ENCODE measurements at places on chromosomes 16 and 17.

DNA sequence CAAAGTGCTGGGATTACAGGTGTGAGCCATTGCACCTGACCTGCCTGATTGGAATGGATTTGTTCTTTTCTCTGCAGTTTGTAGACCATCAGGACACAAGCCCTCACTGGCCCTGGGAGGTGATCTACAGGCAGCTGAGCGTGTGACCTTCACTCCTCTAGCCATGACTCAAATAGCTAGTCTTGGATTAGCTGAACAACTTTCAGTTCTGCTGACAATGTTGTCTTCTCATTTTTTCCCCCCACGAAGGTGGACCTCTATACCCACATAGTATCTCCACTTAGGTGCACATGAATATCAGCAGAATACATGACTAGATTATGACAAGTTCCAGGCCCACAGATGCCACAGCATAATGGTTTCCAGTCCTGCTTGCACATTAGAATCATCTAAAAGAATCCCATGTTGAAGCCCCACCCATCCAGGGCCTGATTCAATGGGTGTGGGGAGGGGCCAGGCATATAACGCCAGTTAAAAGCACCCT is 36.8 kb downstream of the HS3ST3B1 start:
- DNase-seq, result no peak

DNA sequence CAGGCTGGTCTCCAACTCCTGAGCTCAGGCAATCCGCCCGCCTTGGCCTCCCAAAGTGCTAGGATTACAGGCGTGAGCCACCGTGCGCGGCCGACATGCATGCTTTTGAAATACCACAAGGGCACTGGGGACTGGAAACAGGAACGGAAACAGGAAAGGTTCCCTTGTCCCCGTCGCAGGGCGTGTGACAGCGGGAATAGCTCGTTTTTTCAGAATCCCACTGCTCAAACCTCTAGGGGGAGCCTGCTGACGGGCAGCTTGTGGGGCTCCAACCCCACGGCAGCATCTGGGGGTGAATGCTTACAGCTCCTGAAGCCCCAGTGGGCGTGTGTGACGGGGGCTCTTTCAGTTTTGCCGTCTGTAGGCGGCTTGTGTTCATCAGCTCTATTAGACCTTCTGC is 18.8 kb upstream of the ASGR2 start:
- DNase-seq, result no peak

DNA sequence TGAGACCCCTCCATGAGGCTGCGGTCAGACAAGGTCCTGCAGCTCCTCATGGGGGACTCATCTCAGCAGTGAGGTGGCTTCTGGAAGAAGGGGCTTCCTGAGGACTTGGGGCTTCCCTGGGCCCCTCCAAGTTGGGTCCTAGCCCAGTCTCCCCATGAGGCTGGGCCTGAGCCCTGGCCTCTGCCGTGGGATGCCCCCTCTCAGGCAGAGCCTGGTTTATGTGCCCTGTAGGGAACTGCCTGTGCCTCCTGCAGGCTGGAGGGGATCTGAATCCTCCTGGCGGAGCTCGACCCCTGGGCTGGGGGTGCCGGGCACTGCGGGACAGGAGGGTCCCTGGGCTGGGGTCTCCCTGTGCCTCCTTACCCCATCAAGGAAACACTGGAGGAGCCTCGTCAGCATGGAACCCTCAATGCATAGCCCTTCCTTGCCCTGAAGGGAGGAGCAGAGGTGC is 45.8 kb downstream of the TNFRSF13B start:
- no peak for DNase-seq

GRCh38 chr17:75096082-75096625 is 8.4 kb downstream of the SLC16A5 start:
- DNase-seq, result no peak

- DNase-seq, result no peak
Observed at GRCh38 chr17:16971458-16972338, at the start of gene TNFRSF13B. Gene TNFRSF13B (minus strand): TSS chr17:16972118. CDS start chr17:16972075, 43 bp downstream.

GRCh38 chr17:49987681-49988441 is 7.2 kb downstream of the DLX3 start:
- DNase-seq, result peak; percentile 27

GRCh38 chr17:60602385-60602742 is 2.4 kb downstream of the PPM1D start:
- no peak for DNase-seq

DNA sequence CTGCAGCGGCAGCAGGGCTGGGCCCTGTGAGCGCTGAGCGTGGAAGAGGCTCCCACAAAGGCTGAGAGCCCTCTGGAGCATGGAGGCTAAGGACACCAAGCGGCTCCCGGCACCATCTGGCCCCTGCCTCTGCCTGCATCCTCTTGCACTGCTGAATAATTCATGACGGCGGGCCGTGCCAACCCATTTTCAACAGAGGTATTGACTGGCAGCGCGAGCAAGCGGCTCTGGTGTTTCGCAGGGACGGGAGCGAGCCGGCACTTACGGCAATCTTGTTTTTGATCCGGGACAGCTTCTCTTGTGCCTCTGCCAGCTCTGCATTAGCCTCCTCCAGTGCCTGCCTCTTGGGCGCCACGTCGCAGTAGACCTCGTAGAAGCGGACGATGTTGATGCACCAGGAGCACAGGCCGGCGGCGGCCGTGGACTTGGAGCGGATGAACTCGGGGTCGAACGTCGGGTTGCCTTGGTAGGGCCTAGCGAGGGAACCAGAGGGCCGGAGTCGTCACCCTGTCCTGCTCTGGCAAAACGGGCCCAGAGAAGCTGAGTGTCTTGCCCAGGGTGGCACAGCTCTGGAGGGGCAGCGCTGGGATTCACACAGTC is 80.4 kb downstream of the PGS1 start:
- DNase-seq, result peak; percentile 17

- DNase-seq, result no peak
Observed at GRCh38 chr17:80349151-80349651, 65.8 kb upstream of the ENDOV start.

GRCh38 chr16:28524681-28525171 is 14.0 kb downstream of the NUPR1 start:
- DNase-seq, result no peak

DNA sequence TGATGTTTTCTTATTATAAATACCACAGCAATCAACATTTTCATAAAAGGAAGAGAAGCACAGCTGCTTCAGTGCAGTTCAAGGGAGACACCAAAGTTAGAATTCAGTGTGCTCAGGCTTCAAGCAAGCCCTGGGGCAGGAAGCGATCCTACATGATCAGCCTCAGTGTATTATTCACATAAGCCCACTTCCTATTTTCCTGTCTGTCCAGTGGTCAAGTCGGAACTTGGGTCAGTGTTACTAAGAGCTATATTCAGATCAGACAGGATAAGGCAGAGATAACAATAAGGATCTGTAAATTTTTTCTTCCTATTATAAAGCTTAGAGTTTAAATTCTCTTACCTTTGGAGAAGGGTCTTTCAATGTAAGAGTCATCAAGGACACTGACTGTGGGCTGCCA is 12.9 kb downstream of the HEATR6 start:
- DNase-seq, result no peak

GRCh38 chr17:59491353-59492090 is 73.9 kb upstream of the DHX40 start:
- no peak for DNase-seq

- peak; percentile 33 for DNase-seq
Observed at GRCh38 chr17:15502369-15503112, 35.1 kb upstream of the CDRT4 start.

GRCh38 chr17:74770498-74771318 is 5.4 kb downstream of the NAT9 start:
- DNase-seq, result peak; percentile 51

DNA sequence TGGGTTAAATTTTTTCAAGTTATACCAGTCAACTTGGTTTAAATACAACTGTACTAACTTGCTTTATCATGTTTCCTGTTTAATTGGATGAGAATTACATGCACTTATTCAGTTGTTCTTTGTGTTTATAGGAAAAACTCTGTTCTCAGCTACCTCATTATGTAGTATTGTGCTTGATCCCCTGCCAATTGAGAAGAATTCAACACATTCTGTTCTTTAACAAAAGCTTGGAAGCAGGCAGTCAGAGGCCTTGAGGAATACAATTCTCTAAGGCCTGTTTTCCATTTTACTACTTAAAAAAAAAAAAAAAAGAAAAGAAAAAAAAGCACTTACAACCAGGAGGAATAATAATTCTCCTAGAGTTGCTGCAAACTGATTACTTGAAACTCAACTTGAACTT is 60.6 kb upstream of the CMIP start:
- no peak for DNase-seq

- no peak for DNase-seq
Observed at GRCh38 chr17:38656959-38657823, 17.6 kb downstream of the EPOP start.

DNA sequence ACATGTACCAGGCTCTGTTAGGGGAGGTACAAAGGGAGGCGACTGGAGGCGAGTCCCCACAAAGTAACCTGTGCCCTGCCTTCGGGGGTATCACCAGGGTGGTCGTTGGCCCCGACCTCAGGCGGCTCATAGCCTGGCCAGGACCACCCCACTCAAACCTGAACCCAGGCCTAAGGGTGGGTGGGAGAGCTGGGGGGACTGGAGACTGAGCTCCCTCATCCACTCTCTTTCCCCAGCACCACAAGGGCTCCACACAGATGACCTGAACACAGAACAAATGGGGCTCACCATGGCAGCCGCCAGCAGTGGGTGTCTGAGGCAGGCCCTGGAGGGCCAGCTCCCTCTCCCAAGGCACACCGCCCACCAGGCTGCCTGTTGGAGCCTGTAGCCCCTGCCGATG is 120.6 kb upstream of the TNRC6C start:
- DNase-seq, result no peak

GRCh38 chr17:78384479-78385175 is 6.2 kb downstream of the PGS1 start:
- DNase-seq, result no peak

- no peak for DNase-seq
Observed at GRCh38 chr16:74700116-74700437, 585 bp downstream of the MLKL start.

- DNase-seq, result no peak
Observed at GRCh38 chr17:13920413-13920812, 148.9 kb upstream of the COX10 start.

DNA sequence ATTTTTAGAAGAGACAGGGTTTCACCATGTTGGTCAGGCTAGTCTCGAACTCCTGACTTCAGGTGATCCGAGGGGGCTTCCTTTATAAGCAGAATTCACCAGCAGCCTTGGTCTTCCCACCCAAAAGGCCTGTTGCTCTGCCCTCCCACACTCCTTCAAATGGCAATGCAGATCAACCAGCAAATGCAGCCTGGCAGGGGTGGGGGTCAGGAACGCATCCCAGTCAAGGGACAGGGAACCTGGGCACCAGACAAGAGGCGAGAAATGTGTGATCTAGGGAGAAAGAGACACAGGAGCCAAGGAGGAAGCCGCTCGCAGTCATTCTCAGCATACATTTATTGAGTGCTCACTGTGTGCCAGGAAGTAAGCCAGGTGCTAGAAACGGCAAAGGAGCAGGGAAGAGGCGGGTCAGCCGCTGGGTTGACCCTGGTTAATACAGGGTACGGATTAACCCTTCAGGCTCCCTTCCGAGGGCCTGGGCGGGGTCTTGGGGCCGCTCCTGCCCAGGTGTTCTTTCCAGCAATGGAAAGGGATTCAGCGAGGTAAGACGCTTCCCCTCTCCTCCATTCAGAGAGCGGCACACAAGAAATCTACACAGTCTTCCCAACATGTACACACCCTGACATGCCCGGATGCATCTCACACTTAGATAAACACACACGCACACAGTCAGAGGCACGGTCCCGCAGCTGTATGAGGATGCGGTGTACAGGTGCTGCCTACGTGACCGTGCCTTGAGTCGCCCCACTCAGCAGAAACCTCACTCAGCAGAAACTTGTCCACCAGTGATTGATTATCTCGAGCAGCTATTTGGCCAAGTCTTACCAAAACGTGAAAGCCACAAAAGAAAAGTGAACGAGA is 6.6 kb upstream of the PITPNA start:
- no peak for DNase-seq

DNA sequence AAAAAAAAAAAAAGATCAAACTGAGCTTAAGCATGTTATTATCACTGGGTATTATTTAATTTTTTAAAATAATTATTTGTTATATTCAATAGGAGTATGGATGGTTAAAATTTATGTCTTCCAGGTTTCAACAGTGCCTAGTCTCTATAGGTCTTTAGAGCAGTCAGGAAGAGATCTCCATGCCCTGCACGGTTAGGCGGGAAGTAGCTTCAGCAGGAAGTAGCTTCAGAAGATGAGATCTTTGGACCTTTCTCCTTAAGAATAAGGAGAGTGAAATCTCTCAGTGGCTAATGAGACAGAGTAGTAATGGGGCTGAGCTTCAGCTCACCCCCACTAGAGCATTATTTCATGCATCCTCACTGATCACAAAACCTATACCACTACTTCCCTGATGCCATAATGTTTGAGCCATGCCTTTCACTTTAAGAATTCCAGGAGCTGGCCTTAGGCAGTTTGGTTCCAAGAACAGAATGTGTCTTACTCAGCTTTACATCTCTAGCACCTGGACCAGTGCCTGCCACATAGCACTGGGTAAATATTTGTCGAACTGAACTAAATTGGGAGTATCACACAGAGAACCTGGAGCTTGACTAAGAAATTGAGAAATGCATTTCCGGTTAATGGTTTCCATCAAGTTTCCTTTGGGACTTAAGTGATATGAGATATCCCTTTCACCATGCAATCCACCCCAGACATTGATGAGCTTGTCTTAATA is 43.5 kb downstream of the SCPEP1 start:
- peak; percentile 37 for DNase-seq

Measured in NCI-H345 (cell line).